ENCODE measurements at places on chromosomes 16 and 17. TPM values are rescaled to one million over a fixed set of nuclear protein-coding genes. Genes with fewer than 3 reads are reported as not detected.

DNA sequence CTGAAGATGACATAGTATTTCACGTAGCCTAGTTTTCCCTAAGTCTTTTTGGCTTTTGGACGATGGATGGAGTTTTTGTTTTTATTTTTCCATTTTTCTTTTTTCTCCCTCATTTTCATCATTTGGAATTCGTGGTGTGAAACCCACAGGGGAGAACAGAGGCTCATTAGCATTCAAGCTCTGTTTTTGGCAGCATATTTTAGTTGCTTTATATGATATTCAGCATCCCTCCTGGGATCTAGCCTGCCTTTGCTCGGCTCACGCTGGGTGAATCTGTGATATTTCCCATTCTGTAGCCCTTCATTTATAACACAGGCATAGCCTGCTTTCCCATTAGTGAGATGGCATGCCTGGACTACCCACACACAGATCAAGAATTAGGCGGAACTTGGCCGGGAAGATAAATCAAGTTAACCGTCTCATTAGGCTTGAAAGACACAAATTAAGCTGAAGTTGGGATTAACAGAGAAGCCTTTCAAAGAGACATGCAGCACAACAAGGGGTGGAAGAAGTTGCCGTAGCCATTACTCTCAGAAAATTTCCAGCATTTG lies 20.1 kb upstream of the CLEC19A start:
- DNase-seq: no peak

GRCh38 chr16:76976101-76976500 lies 214.9 kb upstream of the MON1B start:
- peak; percentile 5 for DNase-seq

GRCh38 chr17:67511804-67512203 lies 134.7 kb downstream of the PITPNC1 start:
- no peak for DNase-seq

DNA sequence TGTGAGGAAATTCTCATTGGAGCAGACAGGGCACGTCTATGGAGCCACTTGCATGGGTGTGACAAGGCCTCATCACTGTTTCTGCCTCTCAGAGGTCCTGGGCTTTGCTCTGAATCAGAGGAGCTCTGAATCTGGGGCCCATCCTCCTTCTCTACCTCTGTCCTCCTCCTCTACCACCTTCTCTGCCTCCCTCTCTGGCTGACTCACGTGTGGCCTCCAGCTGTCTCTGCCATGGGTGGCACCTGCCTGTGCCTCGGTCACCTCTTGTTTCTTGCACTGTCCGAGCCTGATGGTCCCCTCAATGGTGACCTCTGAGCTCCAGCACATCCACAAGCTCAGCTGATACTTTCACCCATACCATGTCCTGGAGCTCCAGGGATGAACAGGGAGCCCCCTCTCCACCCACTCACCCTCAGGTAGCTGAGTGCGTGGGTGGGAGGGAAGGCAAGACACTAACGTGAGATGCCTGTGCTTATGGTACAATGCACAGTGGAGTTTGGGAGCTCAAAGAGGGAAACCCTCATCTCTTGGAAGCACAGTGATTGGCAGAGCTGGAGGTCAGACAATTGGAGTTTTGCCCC lies 116.4 kb upstream of the CRHR1 start:
- no peak for DNase-seq

DNA sequence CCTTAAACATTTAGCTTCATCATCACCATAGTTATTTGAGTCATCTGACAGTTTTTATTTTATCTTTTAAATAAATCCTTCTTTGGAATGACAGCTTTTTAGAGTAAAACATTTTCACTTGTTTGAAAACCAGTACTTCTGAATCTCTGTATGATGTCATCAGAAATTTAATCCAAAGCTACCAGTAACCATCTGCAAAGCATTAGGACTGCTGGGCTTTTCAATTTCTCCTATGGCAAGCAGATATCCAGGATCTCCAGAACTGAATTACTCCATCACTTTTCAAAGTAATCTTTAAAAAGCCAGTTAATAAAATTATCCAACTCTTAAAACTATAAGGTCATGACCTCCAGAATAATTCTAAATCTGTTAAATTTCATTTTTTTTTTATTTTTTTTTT lies 51.5 kb downstream of the CHCT1 start:
- DNase-seq: no peak

DNA sequence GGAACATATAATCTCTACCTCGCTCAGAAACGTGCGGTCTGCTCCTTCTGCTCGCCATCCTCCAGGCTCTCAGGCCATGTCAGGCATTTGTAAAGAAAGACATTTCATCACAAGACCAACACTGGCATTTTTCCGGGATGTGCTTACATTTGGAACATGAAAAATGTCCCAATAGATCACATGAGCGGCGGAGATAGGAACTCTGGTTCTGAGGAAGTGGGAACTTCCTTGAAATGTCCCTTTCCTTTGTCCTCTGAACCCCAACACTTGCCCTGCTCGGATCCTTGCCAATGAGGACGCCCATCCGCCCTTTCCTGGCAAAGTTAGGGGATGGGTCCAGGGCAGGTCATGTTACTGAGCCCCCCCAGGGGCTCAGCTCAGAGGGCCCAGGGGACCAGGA lies 130.5 kb downstream of the MAF start:
- DNase-seq: no peak

DNA sequence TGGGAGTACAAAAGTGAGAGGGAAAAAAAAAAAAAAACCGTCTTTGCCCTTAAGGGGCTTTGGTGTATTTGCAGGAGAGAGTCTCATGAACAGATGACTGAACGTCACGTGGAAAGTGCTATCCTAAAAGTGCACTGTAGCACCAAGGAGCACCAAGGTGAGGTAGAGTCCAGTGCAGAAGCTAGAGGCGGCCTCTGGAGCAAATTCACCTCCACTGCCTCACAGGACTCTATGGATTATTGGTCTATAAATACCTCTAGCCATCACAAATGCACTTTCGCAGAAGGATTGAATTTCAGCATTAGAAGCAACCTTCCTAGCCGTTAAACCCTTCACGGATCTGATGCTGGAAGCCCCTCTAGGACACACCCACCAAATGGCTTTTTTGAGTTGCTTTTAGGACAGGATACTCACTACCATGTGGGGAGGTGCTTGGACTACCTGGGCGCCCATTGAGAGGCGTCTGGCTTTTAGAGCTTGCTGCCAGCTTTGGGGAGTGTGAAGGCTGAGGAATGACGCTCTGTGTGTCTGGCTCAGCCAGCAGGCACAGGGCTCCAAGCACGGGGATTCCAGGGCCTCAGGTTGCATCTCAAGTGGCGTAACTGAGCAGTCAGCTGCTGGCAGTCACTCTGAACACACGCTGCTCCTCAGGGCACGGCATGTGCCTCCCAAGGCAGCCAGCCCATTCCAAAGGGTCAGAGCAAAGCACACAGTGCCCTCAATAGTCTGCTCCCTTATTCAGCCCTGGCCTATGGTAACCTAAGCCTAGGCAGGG lies 52.7 kb downstream of the CDRT4 start:
- DNase-seq: no peak

- no peak for DNase-seq
Measured at GRCh38 chr17:16117149-16117548, 98.2 kb downstream of the NCOR1 start.

DNA sequence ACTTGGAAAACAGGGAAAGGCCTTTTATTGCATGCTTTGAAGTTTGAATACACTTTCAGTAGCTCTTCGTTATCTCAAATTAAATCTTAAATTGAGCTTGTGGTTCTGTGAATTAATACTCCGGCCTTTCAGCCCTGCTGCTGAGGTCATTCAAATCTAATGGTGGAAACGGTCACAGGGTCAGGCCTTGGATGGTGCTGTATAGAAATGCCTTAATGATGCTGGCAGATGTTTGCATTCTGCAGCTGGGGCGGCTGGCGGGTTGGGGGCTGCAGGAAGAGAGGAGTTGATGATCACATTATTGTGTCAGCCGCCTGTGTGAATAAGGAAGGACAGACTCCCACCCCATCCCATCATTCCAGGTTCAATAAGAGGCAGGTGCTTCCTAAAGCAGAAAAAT lies 723.6 kb downstream of the WWOX start:
- no peak for DNase-seq

- DNase-seq: peak; percentile 65
Measured at GRCh38 chr16:4506450-4506849, 30.3 kb downstream of the HMOX2 start.

DNA sequence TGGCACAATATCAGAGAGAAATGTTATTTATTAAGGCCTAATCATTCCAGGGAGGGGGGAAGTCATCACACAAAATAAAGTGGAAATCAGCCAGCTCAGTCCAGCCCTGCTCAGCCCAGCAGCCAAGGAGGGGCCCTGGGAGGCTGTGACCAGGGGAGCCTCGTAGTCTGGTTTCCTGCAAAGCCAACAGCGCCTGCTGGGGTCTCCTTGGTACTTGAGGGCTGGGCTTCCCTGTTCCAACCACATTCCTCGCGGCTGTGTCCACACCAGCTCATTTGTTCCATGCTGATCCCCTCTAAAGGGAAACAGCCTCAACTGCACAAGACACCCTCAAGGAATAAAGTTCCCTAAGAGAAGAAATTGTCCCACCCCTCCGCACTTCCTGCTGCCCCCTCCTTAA lies 154.0 kb downstream of the TMEM132E start:
- DNase-seq: no peak

DNA sequence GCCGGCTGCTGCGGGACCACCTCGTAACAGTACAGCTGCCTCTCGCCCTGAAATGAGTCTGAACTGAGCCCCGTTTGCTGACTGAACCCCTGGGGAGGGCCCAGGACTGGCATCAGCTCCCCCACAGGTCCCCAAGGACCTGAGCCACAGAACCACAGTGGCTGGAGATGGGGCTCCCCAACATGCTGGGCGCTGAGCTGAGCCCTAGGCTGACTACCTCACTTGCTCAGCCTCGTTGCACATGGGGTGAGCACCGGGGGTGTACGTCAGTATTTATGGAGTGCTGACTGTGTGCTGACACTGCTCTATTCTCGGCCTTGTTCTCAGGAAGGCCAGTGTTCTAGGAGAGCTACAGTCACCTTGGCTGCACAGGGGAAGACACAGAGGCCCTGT lies 6.6 kb upstream of the VASN start:
- no peak for DNase-seq

GRCh38 chr16:81896902-81897301 lies 114.4 kb downstream of the SDR42E1 start:
- no peak for DNase-seq

GRCh38 chr17:15502369-15503112 lies 35.1 kb upstream of the CDRT4 start:
- peak; percentile 94 for DNase-seq

GRCh38 chr16:50797456-50797855 lies 55.6 kb downstream of the CYLD start:
- DNase-seq: no peak

DNA sequence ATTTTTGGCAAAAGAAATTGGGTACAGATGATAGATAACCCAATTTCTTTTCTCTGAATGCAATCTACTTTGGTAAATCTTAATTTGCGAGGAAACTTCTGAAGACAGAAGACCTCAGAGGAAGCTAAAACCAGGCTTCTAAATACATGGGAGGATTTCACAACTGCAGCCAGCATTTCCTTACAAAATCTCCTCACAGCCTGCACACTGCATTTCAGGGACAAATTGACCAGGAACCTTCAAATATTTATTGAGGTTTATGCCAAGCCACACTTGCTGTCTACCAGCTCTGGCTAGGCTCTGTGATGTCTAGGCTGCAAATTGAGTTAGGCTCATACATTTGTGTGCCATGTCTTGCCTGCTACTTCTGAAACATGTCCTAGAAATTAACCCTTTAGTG lies 167.3 kb upstream of the CDH5 start:
- DNase-seq: no peak

GRCh38 chr17:57502022-57502421 lies 243.1 kb downstream of the CCDC182 start:
- no peak for DNase-seq

DNA sequence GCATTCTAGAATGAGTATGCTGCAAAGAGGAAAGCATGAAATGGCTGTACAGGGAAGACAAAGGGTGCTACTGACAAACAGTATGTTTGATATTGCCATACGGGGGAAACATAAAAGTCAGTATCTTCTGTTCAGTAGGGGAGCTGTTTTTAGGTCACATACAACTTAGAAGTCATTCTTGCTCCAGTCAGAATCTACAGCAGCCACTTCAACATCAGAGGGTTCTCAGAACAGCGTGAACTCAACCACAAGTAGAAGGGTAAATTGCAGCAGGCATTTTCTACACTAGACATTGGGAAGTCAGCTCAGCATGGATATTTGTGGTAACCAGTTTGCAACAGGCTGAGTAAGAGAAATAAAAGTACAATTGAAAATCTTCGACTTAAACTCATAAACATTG lies 1241.8 kb upstream of the GOT2 start:
- DNase-seq: no peak

GRCh38 chr16:1612320-1613111 lies at the start of gene CRAMP1:
TSS of gene CRAMP1 (plus strand) at chr16:1612360. CDS start at chr16:1614640, 2,280 bp downstream.
- peak; percentile 46 for DNase-seq

DNA sequence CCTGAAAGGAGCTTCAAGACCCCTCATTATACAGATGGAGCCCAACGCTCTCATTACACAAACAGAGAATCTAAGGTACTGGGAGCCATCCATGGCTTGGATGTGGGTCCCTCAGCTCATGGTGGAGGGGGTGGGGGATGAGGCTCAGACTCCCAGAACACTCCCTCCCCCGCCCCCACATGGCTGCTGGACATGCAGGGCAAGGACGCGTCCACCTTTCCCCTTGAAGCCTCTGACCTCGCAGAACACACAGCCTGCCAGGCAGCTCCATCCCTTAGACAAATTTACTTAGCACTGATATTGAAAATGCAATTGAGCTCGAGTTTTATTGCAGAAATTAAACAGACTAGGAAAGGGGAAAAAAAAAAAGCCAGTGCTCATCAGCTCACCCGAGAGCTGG lies 203.9 kb downstream of the ZNF423 start:
- DNase-seq: no peak

DNA sequence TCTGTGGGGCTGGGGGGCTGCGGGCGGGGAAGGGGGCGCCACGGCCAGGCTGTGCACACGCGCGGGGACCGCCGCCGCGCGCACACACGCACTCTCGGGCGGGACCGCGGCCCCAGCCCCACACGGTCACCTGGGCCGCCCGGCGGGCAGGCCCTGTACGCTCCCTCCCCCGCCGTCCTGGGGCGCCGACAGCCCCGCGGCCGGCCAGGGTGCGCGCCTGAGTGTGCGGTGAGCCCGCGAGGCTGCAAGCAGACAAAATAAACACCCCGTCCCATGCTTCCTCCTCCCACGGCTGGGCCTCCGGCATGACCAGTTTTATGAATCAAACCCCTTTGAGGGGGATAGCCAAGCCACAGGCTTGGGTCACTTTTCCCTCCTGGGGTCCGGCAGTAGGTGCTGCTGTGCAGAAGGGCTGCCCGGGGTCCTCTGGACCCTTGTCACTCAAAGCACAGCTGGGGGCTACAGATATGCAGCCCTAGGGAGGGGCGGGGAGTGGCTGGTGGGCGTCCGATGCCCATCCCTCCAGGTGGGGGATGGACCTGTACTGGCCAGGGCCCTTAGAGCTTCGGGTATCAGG lies 441 bp downstream of the VASN start:
- peak; percentile 73 for DNase-seq

GRCh38 chr17:45371414-45372324 lies 54.8 kb upstream of the MAP3K14 start:
- peak; percentile 95 for DNase-seq

IGF2BP1 gene
- polyA plus RNA-seq: not detected

SLC6A2 gene
- polyA plus RNA-seq: not detected

PTX4 gene
- polyA plus RNA-seq: not detected

CIBAR2 gene
- polyA plus RNA-seq: not detected

TBC1D3I gene
- not detected for polyA plus RNA-seq

KRT13 gene
- polyA plus RNA-seq: 41.1 TPM

PTRH2 gene
- polyA plus RNA-seq: 38.0 TPM

NPIPA8 gene
- 13.9 TPM for polyA plus RNA-seq

ZNF652 gene
- 17.1 TPM for polyA plus RNA-seq

GOT2 gene
- 60.3 TPM for polyA plus RNA-seq
